ENCODE measurements at places on chromosomes 12 and 14.

GRCh38 chr12:121532503-121533393, 48.1 kb downstream of the KDM2B start:
- DNase-seq, result no peak

GRCh38 chr12:76410371-76410770, 62.2 kb upstream of the BBS10 start:
- no peak for DNase-seq

DNA sequence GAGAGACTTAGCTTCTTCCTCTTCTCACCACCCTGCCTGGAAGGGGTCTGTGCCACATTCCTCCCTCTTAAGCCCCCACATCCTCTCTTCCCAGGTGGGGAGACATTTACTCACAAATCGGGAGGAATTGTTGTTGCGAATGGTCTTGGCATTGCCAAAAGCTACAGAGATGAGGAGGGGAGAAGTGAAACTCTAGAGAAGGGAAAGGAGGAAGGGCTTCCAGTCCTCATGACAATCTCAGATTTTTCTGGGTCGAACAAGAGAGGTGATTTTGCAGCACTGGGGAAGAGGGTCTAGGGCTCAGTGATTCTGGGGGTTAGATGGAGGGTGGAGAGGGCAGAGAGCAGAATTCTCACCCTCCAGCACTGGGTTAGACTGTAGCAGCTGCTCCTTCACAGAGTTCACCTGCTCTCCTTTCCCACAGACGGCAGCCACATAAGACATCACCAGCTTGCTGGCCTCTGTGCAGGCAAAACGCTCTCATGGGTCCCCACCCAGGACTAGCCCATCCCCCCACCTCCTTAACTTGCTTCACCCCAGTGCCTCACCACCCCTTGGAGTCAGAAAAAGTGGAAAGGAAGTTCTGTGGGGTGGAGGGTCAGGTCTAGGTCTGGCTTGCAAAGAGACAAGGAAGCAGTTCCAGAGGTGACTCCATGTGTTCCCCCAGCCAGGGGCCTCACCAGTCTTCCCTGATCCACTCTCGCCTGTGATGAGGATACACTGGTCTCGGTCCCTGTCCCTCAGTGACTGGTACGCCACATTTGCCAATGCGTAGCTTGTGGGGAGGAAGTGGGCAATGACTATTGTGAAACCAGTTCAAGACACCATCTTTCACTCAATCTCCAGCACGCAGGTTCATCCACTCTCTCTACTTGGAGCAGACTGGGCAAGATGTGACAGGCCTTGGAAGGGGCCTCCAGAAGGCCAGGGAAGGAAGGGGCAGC, 2.7 kb downstream of the MYO1A start:
- no peak for DNase-seq

- no peak for DNase-seq
Measured at GRCh38 chr14:31110872-31111271, 84.7 kb upstream of the STRN3 start.

DNA sequence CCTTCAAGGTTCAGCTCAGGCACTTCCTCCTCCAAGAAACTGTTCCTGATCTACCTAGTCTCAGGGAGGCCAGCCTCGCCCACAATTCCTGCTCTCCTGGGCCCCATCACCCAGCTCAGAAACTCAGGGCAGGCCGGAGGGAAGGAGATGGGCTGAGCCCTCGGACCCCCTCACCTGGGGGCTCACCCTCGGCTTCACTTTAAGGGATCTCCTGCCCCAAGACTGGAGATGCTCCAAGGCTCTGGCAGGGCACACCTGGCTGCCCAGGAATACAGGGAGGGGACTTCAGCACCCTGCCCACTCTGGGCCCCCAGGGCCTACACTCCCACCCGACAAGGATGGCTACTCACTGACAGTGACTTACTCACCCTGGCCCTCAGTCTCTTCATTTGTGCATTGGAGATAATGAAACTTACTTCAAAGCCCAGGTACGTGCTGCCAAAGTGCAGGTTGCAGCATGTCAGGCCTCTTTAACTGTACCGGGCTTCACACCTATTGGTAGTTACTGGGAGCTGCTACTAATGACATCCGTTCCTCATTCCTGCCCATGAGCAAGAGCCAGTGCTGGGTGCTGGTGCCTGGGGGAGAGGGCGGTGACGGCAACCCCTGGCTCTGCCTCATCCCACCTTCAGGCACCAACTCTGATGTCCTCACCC, 21.0 kb upstream of the PPP1R13B start:
- DNase-seq, result no peak

DNA sequence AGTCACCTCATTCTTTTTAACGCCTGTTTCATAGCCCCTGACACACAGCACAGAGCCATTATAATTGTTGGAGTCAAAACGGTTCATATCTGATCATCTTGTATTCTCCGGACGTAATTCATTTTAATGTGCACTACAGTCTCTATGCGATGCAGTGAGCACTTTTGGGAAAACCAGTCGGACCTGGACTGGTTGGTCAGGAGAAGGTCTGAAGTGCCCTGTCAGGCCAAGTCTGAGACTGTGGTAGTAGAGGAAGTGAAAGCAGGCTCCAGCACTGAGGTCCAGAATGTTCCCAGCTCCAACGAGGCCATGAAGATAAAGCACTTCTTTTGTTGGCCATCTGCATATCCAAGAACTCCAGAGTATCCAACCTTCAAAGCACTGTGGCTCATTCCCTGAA, 117.1 kb upstream of the NCOR2 start:
- DNase-seq, result no peak

GRCh38 chr14:93115821-93116675, at the start of gene ITPK1:
Gene ITPK1, minus strand, starts transcription at chr14:93115925. Its CDS starts 762 bp downstream, at chr14:93115163.
- peak; percentile 76 for DNase-seq

DNA sequence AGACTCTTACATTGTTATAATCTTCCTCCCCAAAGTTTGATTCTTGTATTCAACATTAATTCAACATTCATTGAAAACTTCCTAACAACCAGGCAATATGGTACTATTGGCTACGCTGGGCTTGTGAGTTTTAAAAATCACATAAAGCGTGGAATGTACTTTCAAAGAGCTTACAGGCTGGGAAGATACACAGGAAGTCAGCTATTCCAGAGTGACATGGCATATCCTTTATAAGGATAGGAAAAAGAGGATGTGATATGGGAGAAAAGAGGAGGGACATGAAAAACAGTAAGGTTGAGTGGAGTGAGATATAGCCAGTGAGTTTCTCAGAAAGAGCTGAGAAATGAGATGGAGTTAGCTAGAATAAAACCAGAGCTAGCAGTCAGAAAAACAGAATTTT, 103.6 kb upstream of the ATF7IP start:
- DNase-seq, result no peak

DNA sequence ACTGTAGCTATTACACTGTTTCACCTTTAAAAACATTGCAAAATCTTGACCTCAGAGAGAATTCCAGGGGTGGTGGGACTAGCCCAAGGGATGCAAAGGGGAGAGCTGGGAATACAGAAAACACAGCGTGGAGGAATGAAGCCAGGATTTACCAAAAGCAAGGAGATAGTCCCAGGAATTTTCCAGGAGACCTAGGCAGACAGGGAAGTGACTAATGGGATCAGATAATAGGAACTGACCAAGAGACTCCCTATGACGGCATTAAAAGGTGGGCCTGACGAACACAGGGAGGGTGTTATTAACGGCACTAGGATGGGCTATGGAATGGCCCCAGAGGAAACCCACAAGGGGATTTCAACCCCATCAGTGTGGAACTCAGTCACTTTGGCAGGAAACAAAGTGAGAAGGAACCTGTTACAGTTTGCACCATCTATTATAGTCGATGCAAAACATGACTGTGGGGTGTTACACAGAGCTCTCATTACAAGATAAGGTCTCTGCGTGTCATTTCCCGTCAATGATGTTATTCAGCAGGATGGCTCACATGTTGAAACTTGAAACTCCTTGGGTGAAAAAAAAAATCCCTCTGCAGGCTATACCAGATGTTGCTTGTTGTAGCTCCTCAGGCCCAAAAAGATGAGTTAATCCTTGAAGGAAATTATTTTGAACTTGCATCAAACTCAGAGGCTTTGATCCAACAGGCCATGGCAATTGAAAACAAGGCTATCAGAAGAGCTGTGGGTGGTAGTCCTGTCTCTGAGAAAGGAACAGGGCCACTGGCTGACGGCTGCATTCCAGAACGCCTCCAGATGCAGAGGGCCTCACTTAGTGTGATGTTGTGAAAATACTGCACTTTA, 58.7 kb downstream of the DRAM1 start:
- peak; percentile 26 for DNase-seq

DNA sequence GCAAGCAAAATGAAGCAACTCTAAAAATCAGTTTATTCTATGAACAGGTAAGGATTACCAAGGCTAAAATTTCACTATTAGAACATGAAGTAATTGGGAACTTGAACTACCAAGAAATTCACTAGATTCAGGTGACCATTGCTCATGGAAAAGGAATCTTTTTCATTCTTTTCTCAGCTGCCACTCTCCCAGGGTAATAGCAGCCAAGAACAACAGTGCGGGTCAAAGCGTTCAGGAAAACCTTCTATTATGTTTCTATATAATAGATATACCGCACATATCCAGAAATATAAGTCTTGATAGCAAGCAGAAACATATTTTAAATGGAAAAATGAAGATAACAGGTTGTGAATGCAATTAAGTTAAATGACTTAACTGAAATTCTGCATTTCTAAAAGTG, 125.6 kb downstream of the NELL2 start:
- no peak for DNase-seq

- DNase-seq, result no peak
Measured at GRCh38 chr12:58564721-58565120, 355.6 kb downstream of the LRIG3 start.

DNA sequence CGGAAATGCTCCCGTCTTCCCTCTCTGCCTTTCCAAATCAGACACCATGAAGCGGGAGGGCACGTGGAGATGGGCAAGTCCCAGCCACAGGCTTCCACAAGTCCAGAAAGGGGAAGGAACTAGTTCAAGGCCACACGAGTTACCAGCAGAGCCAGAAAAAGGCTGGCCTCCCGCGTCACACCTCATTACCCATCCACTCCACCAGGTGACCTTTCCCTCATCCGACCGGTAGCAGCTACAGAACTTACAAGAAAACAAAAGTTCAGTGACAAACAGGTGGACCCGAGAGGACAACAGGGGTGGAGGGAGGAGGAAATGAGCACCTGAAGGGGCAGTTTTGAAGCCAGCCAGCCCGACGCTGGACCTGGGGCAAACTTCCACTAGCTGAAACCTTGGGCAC, 46.9 kb downstream of the CHGA start:
- no peak for DNase-seq

DNA sequence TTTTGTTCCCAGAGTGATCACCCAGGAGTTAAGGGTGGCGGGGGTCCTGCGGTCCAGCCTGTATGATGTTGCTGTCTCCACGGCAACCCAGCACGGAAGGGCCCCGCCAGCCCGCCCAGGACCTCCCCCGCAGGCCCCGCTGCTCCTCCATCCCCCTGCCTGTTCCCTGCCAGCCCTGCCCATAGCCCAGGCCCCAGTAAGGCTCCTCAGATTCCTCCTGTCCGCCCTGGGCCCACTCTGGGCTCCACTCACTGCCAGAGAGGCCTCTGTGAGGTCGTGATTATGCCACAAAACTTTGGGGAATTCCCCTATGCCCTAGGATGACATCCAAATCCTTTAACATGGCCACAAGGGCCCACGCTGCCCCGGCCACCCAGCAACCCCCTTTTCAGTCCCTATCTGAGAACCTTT, 20.8 kb downstream of the HSP90AA1 start:
- DNase-seq, result no peak

DNA sequence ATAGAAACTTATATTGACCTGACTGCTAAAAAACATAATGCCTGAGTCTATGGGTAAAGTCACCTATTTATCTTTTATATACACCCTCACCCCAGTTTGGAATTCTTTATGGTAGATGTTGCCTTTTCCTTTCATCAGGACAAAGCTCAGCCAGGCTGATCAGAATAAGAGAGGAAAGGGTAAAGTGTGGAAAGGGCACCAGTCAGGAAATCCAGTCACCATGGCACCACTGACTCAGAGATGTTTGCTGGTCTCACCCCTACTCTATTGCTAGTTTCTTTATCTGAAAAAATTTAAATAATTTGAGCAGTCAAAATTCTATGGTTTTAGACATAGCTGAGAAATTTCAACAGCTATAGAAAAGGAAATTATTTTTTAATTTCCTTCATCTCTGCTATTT, 49.2 kb upstream of the SSTR1 start:
- DNase-seq, result no peak

DNA sequence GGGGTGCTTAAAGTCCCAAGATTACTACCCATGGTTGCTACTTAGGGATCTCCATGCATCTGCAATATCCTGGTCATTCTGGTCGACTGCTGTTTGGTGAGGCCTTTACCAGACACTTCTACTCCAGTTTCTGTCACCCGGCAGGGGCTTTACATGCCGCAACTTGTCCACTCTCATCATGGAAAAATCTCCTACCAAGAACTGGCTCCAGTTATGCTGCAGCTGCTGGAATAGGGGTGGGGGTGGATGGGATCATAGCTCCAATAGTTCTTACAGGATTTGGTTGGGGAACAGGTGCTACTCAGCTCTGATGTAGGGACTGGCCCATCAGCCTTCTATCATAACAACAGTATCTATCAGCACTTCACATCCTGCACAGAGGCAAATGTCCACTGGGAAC, 51.6 kb downstream of the SPTB start:
- DNase-seq, result no peak

DNA sequence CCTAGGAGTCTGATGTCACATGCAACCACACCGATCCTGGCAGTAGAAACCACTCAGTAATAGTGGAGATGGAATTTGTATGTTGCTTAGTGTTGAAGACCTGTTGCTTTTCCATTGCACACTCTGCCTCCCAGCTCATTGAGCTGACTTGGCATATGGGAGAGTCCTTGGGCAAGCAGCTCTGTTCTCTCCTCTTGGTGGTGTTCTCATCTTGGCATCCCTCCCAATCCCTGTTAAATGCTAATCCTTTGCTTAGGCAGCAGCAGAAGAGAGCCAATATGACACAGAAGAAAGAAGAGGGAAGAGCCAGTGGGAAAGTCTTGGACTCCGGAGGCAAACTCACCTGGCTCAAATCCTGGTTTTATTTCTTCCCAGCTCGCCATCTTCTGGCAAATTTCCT, 178.0 kb upstream of the CAND1 start:
- no peak for DNase-seq

DNA sequence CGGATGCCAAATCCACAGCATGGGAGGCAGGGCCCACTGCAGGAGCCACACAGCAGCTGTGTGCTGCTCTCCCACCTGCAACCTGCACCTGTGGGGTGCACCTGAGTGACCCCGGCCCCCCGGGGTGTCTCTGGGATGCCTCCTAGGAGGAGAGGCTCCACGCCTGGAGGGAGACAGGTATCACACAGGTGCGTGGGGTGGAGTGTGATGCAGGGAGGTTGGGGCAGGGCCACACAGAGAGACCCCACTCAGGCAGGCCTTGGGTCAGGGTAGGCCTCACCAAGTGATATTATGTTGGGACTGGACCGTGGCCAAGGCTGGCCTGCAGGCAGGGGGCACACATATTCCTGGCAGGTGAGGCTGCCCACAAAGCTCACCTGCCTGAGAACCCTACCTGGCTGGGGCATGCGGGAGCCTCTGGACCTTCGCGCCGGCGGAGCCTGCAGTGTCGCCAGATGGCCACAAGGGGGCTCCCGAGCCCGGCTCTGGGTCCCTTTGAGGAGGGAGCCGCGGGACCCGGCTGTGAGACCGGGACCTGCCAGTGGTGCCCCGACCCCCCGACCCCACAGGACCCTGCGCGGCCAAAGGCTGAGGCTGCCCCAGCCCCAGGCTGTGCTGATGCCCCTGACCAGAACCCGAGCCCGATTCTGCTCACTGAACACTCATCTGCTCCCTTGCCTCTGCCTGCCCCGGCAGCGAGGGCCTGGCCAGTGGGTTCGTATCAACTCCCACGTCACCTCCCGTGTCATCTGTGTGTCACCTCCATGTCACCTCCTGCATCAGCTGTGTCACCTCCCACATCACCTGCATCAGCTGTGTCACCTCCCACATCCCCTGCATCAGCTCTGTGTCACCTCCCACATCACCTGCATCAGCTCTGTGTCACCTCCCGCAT, 11.4 kb downstream of the TMEM121 start:
- DNase-seq, result peak; percentile 87

Data from GM19239 (cell line).